ENCODE measurements at places on chromosomes 12 and 14.

- DNase-seq, result no peak
These were observed 11.0 kb upstream of the LALBA start for GRCh38 chr12:48580831-48581230.

DNA sequence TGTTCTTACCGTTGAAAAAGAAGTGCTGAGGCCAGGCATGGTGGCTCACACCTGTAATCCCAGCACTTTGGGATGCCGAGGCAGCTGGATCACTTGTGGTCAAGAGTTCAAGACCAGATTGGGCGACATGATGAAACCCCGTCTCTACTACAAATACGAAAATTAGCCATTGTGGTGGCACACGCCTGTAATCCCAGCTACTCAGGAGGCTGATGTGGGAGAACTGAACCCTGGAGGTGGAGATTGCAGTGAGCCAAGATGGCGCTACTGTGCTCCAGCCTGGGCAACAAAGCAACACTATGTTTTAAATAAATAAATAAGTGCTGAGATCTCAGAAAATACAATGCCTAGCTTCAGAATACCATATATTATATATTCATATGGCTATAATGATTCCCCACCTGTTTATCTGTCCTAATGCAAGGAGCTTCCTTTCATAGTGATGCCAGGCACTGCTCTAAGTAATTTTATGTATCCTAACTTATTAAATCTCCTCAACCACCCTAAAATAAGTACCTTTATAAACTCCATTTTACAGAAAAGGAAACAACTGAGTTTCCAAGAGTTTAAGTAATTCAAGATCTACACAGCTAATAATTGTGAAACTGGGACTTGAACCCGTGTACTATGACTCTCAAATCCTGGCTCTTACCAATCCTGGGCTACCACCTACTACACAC lies 7.3 kb downstream of the PHLDA1 start:
- no peak for DNase-seq

DNA sequence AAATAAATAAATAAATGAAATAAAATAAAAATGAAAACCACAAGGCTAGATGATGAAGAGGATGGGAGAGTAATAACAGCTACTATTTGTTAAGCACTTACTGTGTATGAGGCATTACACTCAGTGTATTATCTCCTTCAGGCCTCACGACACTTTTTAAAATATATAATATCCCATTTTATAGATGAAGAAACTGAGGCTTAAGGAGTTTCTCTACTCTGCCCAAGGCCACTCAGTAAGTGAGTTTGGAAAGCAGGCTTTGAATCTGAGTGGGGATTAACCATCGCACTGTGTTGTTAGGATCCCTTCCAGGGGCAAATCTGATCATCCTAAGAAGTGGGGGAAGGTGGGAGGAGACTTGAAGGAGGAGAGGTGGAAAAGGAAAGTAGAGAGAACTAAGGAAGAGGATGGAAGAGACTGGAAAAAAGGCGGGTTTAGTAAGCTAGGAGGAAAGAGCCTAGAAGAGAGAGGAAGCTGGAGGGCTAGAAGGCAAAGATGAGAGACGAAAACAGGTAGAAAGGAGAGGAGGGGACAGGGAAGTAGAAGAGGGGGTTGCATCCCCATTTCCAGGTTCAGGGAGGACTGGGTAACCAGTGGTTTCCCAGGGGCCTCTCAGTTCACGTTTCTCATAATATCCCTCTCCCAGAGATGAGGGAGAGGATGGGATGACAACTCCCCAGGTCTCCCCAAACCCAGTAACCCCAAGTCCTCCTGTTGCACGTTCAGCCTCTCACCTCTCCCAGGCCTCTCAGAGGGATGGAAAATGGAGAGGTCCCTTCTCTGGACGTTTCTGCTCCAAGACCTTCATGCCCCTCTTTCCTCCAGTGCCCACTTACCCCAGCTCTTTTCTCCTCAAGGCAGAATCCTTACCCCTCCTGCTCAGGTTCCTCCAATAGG lies 1.7 kb downstream of the STAT6 start:
- DNase-seq, result no peak

GRCh38 chr14:104094709-104095425 lies 9.4 kb downstream of the ASPG start:
- DNase-seq, result peak; percentile 54

GRCh38 chr12:124185971-124186686 lies 108.8 kb upstream of the RFLNA start:
- no peak for DNase-seq

GRCh38 chr12:8455727-8456360 lies at the start of gene CLEC6A:
CLEC6A (plus strand) TSS chr12:8455962; CDS start chr12:8456112, 150 bp downstream.
- no peak for DNase-seq

DNA sequence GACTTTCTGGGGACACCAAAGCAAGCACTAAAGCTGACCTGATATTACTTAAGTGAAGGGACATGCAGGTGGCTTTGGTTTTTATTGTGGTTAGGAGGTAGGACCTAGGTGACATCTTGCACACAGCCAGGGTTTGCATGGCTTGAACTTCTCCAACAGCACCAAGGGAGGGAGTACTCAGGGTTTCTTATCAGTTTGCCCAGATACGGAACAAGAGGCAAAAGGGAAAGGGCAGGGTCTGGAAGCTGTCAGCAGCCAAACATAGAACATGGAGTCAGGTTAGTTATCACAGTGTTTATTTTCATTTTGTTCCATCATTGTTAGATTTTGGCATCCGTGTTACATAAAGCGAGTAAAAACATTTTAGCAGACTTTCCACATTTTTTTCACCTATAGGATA lies 186.3 kb upstream of the CLEC14A start:
- no peak for DNase-seq

- DNase-seq, result no peak
These were observed 26.9 kb downstream of the WBP11 start for GRCh38 chr12:14776236-14776961.

- no peak for DNase-seq
These were observed 415.1 kb downstream of the BCAT1 start for GRCh38 chr12:24533716-24534352.

DNA sequence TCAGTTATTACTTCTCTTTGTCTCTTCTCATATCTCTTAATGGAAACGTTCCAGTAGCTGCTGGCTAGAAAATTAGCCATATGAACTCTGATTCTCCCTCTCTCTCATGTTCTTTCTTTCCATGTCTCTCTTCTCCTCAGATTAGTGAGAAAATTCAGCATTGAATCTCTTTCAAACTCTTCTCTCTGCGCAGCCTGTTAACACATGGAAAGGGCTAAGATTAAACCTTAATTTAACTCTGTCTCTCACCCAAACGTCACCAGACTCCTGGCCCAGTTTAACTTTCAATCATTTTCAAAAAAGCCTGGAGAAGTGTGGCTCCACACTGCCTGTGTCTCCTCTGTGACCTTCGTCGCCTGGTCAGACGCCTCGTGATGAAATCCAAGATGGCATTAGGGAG lies 1234.2 kb downstream of the BCL11B start:
- no peak for DNase-seq

- no peak for DNase-seq
These were observed 51.1 kb upstream of the EIF5 start for GRCh38 chr14:103282932-103283331.

GRCh38 chr12:28998662-28999120 lies 150.4 kb upstream of the FAR2 start:
- DNase-seq, result no peak

- DNase-seq, result peak; percentile 11
These were observed 24.2 kb upstream of the HIF1A start for GRCh38 chr14:61671082-61671481.

- DNase-seq, result no peak
These were observed 187.6 kb upstream of the C14orf180 start for GRCh38 chr14:104392001-104392395.

DNA sequence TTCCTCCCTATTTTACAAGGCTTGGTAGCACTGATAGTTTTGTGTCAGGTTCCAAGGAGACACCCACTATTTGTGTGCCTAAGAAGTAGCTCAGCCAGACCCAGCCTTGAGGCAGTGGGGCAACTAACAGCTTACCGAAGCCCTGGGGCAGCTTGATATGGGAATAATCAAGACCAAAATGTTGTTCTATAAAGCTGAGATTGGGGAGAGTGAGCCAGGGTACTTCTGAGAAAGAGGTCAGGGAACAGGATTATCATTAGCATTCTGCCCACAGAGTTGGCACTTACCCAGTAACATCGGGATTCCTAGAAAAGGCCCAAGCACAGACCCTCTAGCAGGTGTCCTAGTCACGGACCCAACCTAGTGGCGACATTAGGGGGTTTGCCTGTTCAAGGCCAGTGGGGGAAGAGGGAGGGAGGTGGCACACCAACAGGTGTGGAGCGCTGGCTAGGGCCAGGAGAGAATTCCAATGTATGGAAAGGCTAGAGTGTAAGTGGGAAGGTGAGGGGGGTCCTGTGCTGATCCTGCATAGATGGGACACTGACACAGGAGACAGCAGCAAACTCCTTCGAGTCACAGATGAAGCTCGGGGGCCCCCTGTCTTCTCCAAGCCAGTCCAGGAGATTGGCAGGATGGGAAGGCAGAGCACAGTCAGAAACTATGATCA lies 4.9 kb downstream of the PPP1R3E start:
- no peak for DNase-seq

DNA sequence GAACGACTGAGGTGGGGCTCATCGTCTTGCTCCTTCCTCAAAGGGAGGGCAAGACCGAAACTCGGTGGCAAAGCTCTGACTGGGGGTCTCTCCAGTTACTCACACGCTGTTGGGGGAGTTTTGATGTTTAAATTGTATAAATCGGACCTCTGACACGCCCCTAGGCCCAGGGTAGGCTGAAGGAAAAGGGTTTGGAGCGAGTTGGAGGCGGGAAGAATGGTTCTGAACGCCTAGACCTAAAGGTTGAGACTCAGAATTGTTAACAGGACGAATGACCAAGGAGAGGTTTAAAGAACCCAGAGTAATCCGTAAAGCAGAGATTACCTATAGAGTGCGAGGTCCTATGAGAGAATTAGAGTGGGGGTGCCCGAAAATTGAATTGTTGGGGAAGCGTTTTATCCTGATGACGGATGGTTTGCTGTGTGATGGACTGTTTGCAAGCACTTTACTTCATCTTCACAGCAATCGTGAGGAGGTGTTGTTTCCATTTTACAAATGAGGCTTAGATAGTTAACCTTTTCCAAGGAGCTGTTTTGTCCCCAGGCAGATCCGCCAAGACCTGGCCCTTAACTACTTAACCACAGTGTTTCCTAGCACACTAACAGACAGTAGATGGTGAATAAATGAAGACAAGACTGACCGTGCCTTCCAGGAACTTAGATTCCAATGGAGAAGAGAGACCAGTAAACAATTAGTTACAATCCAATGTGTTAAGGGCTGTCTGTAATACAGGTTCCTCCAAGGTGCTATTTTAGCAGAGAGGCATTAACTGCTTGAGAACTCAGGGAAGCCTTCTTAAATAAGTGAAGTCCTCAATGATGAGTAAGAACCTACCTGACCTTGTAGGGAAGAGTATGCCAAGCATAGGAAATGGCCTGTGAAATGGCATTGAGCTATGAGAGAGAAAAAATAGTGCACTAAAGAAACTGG lies 929 bp upstream of the UBE2N start:
- DNase-seq, result no peak

DNA sequence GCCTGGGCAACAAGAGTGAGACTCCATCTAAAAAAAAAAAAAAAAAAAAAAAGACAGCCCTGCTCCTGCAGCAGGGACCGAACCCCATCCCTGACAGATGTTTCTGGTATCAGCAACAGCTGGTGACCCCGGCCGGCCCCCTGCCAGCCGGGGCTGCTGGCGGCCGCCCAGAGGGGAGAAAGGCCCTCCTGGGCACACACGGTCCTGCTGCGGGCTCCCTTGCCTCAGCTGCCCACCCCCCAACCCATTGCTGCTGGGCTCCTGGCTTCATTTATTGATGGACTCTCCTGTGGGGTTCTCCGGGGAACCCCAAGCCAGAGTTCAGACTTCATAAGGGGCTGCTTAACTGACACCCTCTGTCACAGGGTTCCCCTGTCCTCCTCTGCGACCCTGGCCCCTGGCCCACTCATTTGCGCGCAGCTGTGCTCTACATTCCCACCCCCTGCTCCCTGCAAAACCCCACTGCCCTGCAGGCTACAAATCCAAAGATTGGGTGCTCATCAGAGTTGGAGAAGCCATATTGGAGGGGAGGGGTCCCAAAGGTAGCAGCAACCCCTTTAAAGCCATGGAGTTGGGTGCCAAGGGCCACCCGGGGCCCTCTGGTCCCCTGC lies 103.6 kb upstream of the RTL1 start:
- no peak for DNase-seq

DNA sequence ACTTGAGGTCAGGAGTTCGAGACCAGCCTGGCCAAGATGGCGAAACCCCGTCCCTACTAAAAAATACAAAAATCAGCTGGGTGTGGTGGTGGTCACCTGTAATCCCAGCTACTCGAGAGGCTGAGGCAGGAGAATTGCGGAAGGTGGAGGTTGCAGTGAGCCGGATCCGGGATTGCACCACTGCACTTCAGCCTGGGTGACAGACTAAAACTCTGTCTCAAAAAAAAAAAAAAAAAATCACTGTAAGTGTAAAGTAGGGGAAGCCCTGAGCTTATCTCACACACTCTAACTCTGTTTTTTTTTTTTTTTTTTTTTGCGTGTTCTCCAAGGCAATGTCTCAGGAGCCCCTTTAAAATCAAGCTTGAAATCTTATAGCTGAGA lies 421 bp upstream of the RBMS2 start:
- DNase-seq, result no peak

DNA sequence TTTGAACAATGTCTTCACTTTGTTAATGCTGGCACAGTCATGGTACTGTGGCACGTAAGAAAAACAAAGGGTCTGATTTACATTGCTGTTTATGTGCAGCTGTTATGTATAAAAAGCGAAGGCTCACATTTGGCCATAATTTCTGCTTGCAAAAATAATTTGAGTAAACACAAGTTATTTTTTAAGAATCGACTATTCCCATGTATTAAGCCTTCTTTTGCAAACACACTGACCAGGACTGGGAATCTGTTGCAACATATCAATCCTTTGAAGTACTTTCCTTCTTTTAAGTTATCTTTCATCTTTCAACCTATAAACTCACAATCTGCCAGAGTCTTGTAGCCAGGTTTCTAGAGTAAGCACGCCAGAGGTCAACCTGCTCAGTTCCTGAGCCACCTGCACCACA lies 145.4 kb upstream of the BMP4 start:
- DNase-seq, result no peak

- DNase-seq, result no peak
These were observed 335.2 kb downstream of the DPF3 start for GRCh38 chr14:72558721-72559120.

GRCh38 chr12:71799106-71799505 lies 40.5 kb upstream of the TBC1D15 start:
- DNase-seq, result no peak

- DNase-seq, result no peak
These were observed 1.9 kb upstream of the DCAF5 start for GRCh38 chr14:69154779-69155178.

GRCh38 chr12:65139389-65139788 lies 18.3 kb upstream of the WIF1 start:
- no peak for DNase-seq
